ENCODE measurements at places on chromosomes 1 and 21.

- no peak for DNase-seq
Observed at GRCh38 chr21:45073301-45074047, 906 bp upstream of the ADARB1 start.

DNA sequence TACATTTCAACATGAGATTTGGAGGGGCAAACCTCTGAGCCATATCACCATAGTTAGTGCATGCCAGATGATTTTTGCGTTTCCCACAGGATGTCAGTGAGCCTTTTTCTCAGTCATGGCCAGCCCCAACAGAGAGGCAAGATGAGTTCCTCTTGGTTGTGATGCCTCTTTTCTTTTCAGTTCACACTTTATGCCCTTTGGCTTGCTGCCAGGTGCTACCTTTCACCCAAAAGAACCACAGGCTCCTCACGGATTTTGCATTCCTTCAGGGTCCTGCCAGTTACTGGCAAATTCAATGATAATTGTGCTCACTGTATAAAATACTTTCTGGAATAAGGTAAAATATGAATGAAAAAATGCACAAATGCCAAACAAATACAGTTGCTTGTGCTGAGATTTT, 411.3 kb downstream of the KIF26B start:
- DNase-seq: no peak

GRCh38 chr21:17429936-17430335, 82.9 kb upstream of the CXADR start:
- no peak for DNase-seq

DNA sequence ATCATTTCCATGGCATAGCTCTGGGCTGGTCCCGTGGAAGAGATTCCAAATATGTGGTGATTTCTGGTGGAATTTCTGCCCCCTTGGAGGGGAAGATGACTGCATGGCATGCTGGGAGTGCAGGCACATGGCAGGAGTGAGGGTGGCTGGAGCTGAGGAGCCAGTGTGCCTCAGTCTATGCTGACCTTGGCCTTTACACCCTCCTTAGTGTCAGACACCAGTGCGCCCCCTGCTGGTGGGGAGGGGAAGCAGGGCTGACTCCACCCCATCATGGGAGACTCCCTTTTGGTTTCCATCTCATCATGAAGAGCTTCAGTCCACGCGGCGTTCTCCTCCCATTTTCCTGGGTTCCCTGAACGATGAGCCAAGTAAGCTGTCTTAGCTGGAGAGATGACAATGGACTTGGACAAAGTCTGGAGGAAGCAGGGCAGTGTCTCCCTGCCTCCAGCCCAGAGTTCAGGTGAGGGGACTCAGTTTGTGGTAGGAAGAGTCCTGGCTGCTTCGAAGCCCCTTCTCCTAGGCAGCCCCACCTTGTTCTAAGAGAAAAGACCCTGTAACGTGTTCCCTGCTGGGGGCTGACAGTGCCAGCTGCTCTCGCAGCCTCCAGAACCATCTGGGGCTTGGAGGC, 10.3 kb downstream of the ALX3 start:
- no peak for DNase-seq

DNA sequence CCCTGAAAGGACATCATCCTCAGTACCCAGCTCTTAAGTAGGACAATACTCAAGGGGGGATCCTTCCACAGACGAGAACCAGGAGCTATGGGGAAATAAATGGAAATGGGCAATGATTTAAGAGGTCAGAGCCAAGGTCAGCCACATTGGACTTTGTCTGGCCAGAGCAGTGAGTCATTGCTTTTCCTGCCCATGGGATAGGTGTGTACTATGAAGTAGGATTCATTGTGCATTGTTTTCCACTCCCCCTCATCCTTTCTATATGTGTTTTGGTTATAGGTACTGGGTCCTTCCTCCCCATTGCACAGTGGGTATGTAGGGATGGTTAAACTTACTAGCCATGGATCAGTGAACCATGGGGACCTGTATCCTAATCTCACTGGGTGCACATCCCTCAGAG, 328.9 kb upstream of the USP25 start:
- no peak for DNase-seq

DNA sequence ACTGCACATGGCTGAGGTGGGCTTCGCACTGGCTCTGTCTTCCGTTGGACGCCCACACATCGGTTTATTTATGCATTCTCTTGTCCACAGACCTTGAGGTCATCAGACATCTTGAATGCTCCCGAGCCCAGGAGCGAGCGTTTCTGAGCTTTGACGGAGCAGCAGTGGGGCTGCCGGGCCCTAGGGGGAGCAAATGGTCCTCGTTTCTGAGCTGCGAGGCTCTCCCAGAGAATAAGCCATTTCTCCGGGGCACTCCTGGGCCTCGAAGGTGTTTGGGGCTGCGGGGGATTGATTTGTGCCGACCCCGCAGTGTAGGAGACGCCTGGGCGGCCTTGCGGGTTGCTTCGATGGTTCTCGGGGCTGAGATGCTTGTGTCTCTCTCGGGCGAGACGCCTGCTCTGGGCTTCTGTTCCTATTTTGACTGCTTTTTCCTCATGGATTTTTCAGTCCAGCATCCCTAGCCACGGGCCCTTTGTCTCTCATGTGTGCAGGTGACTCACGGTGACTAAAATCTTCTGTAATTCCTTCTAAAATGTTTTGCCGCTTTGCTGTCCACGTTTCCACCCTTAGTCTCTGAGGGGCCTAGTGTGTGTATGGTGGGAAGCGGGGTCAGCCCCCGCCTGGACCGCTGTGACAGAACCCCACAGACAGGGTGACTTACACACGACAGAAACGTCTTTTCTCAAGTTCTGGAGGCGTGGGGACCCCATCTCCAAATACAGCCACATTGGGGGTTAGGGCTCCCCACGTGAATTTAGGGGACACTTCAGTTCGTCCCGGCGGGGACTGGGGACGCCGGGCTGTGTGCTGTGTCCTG, 62.1 kb downstream of the FAAP20 start:
- no peak for DNase-seq

DNA sequence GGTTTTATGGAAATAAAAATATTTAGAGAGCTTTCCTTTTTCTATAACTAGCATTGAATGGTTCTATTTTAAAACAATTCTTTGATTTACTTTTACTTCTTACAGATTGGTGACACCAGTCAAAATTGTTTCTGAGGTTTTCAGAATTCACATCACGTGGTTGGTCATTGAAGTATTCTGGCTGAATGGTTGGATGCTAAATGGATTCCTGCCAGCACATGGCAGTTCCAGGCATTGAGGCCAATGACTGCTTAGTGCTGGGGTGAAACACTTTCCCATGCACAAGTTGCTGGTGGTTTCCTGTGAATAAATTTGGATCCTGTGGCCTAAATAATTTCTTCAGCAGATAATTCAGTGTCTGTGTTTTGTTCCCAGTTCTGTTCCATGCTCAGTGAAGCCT, 20.6 kb downstream of the NCAM2 start:
- no peak for DNase-seq

- DNase-seq: no peak
Observed at GRCh38 chr1:204227351-204227750, 13.6 kb upstream of the GOLT1A start.

GRCh38 chr1:58695206-58695605, 4.7 kb downstream of the MYSM1 start:
- no peak for DNase-seq

DNA sequence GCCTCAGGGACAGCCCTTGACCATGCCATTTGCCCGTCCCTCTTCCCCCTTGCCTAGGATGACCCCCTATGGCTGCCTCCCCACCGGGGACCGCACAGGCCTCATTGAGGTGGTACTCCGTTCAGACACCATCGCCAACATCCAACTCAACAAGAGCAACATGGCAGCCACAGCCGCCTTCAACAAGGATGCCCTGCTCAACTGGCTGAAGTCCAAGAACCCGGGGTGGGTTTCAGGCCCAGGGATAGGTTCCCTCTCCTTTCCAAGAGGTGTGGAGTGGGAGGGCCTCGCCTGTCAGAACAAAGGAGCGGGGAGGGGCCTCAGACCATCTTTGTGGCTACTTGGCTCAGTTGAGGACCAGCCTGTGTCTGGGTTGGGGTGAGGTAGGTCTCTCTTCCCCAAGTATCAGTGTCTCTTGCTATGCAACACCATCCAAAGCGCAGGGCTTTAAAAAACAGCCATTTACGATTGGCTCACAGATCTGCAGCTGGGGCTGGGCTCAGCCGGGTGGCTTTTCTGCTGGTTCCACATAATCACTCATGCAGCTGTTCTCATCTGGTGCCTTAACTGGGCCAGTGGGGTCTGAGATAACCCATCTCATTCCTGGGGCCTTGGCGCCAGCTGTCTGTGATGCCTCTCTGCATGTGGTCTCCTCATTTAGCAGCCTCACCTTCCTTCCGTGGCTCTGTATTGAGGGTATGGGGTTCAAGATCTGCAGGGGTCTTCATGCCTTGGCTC, 71.7 kb downstream of the PIK3CD start:
- DNase-seq: no peak
